ENCODE measurements at places on chromosomes 13 and 19. TPM values are rescaled to one million over a fixed set of nuclear protein-coding genes. Genes with fewer than 3 reads are reported as not detected.

DNA sequence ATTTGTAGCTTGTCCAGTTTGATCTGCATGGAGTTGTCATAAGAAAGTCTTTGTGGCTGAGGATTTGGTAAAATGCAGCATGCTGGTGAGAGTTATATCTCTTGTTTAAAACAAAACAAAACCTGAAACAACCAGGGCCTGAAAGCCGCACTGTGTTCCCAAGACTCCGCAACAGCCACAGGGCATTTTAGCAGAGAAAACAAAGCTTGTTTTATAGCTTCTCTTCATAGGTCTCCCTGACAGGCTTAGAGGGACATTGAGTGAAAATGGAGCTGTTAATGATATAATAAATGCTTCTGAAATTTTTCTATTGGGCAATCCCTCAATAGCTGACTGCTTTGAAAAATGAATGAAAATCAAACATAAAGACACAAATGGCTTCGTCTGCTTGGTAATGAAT is 148.7 kb upstream of the RNF113B start:
- H3K4me1 ChIP-seq = no peaks in the 10 kb centered on the region
- peaks cover 7% of the 10 kb centered on the region for H3K27me3 ChIP-seq
- H3K4me3 ChIP-seq = no peak overlapping the region

GRCh38 chr19:47756953-47757608 is 11.7 kb downstream of the NOP53 start:
- H3K4me1 ChIP-seq = peaks cover 2% of the 10 kb centered on the region
- no peak for DNase-seq

DNA sequence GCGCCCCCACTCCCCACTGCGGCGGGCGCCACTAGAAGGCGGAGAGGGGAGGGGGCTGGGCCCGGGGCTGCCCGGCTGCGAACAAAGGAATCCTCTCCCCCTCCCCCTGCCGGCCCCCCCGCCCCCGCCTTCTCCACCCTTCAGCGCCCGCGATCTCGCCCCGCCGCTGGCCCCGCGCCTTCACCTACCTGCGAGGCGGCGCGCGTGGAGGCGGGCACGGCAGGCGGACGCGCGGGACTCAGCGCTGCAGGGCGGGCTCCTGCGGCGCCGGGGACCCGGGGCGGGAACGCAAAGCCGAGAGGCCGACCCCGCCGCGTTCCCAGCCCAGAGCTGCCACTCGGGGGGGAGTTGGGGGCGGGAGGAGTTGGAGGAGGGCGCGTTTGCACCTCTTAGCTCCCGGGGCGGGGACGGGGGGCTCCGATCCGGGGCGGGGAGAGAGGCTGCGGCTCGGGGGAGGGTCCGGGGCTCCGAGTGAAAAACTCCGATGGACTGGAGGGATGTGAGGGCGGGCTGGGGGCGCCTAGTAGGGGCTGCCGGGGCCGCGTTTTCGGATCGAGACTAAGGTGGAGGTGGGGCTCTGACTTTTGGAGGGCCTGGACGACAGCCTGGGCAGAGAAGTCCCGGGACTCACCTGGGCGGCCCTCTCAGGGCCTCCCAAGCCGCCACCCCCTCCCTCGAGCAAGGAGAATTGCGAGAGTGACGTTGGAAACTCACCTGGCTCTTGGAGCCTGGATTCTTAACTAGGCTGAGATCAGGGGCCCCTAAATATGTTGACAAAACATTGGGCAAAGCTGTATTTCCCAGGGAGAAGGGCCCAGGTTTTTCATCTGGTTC is at the start of gene FBN3:
Gene FBN3 (minus strand): TSS at position 332 of the 834 bp plus-strand sequence. CDS start 2,112 bp downstream, outside the sequence.
- peaks cover 5% of the 10 kb centered on the region for H3K4me1 ChIP-seq
- H3K27ac ChIP-seq = no peak within 1 kb of the TSS
- no peaks in the 10 kb centered on the region for H3K36me3 ChIP-seq
- H3K4me3 ChIP-seq = no peak within 1 kb of the TSS
- peaks cover 52% of the 10 kb centered on the region for H3K27me3 ChIP-seq

DNA sequence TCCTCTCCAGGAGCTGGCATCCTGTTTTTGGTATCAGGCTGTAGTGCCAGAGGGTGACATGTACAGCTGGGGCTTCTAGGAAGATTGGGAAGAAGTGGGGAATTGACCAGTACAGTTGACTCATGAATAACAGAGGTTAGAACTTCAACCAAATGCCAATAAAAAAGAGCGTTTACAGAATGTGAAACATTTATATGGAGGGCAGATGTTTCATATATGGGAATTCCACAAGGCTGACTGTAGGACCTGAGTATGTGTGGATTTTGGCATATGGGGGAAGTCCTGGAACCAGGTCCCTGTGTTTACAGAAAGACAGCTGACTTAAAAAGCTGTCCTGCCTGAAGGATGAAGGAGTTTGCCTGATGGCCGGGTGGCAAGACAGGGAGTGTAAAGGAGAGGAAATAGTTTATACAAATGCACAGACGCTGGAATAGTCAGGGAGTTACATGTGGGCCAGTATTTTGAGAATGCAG is 5.2 kb downstream of the CHAMP1 start:
- peaks cover 65% of the 10 kb centered on the region for H3K4me1 ChIP-seq
- H3K4me3 ChIP-seq = no peak overlapping the region
- peaks cover 57% of the 10 kb centered on the region for H3K36me3 ChIP-seq
- no peak for DNase-seq

GRCh38 chr13:39016787-39017186 is 21.1 kb downstream of the PROSER1 start:
- no peaks in the 10 kb centered on the region for H3K27me3 ChIP-seq
- peak; percentile 34 for DNase-seq
- H3K4me1 ChIP-seq = peaks cover 17% of the 10 kb centered on the region
- peaks cover 57% of the 10 kb centered on the region for H3K36me3 ChIP-seq
- no peak overlapping the region for H3K27ac ChIP-seq
- no peak overlapping the region for H3K4me3 ChIP-seq

DNA sequence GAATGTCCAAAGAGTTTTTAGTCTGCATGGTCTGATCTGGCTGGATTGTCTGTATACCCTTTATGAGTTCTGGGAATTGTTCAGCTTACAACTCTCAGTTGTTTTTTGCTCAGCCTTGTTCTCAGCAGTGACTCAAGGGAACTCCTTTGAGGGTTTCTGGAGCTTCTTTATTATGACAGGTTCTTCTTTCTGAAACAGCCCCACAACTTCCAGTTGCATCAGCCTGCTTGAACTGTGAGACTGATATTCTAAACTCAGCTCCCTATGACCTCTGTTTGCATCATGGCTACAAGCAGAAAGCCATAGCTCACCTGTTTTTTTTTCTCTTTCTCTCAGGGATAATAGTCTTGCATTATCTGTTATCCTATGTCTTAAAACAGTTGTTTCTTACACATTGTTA is 85.0 kb downstream of the TDRD3 start:
- no peak overlapping the region for H3K27ac ChIP-seq
- no peak overlapping the region for H3K4me3 ChIP-seq
- H3K4me1 ChIP-seq = no peaks in the 10 kb centered on the region
- no peaks in the 10 kb centered on the region for H3K27me3 ChIP-seq
- H3K36me3 ChIP-seq = peaks cover 29% of the 10 kb centered on the region
- DNase-seq = no peak

- peak; percentile 26 for DNase-seq
- H3K27ac ChIP-seq = no peak overlapping the region
- no peaks in the 10 kb centered on the region for H3K36me3 ChIP-seq
- no peaks in the 10 kb centered on the region for H3K27me3 ChIP-seq
Observed at GRCh38 chr13:99614465-99614885, 113.2 kb downstream of the TM9SF2 start.

- no peaks in the 10 kb centered on the region for H3K27me3 ChIP-seq
- H3K27ac ChIP-seq = no peak overlapping the region
- no peaks in the 10 kb centered on the region for H3K36me3 ChIP-seq
- H3K4me3 ChIP-seq = no peak overlapping the region
Observed at GRCh38 chr13:108056278-108056677, 159.1 kb downstream of the LIG4 start.

GRCh38 chr13:29239653-29240525 is 355.6 kb downstream of the SLC7A1 start:
- H3K4me3 ChIP-seq = no peak overlapping the region
- H3K36me3 ChIP-seq = no peaks in the 10 kb centered on the region
- H3K4me1 ChIP-seq = no peaks in the 10 kb centered on the region
- H3K27ac ChIP-seq = no peak overlapping the region

GRCh38 chr13:50033725-50034124 is 18.5 kb downstream of the KCNRG start:
- H3K4me3 ChIP-seq = no peak overlapping the region
- H3K27me3 ChIP-seq = no peaks in the 10 kb centered on the region
- peaks cover 16% of the 10 kb centered on the region for H3K36me3 ChIP-seq
- H3K4me1 ChIP-seq = peaks cover 3% of the 10 kb centered on the region
- DNase-seq = no peak

DNA sequence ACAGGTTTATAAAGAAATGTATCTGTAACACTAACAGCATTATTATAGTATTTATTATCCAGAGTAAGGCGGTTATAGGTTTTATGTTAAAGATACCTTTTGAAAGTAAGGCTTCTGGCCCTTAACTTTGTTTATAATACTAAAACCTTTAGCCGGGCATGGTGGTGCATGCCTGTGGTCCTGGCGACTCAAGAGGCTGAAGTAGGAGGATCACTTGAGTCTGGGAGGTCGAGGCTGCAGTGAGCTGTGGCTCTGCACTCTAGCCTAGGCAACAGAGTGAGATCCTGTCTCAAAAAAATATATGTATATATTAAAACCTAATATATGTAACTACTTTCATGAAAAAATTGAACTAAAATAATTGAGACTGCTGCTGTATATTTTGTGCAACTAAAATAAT is 98.7 kb upstream of the KLF5 start:
- DNase-seq = no peak
- no peak overlapping the region for H3K4me3 ChIP-seq
- H3K4me1 ChIP-seq = no peaks in the 10 kb centered on the region
- H3K27me3 ChIP-seq = no peaks in the 10 kb centered on the region
- no peak overlapping the region for H3K27ac ChIP-seq
- H3K36me3 ChIP-seq = peaks cover 16% of the 10 kb centered on the region

- no peak overlapping the region for H3K4me3 ChIP-seq
- no peak overlapping the region for H3K27ac ChIP-seq
- no peaks in the 10 kb centered on the region for H3K27me3 ChIP-seq
- H3K36me3 ChIP-seq = no peaks in the 10 kb centered on the region
- no peak for DNase-seq
Observed at GRCh38 chr13:32208860-32209259, 106.3 kb downstream of the ZAR1L start.

DNA sequence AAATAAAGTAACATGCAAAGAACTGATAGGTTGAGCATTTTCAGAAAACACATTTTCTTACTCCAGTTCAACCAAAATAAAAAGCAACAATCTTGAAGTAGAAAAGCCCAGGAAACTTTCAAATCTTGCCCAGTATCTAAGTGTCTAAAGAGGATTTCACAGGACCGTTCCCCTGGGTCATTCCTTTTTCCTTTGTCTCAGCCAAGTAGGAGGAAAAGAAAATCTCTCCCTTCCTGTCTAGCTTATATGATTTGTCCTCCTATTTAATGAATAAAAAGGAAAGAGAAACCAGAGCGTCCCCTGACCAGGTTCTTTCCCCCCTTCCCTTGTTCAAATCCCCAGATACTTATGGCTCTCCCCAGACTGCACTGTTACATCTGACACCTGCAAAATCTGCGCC is 248.0 kb downstream of the KCTD12 start:
- no peak overlapping the region for H3K27ac ChIP-seq
- peaks cover 2% of the 10 kb centered on the region for H3K27me3 ChIP-seq
- H3K4me3 ChIP-seq = no peak overlapping the region
- no peak for DNase-seq
- H3K36me3 ChIP-seq = no peaks in the 10 kb centered on the region

DNA sequence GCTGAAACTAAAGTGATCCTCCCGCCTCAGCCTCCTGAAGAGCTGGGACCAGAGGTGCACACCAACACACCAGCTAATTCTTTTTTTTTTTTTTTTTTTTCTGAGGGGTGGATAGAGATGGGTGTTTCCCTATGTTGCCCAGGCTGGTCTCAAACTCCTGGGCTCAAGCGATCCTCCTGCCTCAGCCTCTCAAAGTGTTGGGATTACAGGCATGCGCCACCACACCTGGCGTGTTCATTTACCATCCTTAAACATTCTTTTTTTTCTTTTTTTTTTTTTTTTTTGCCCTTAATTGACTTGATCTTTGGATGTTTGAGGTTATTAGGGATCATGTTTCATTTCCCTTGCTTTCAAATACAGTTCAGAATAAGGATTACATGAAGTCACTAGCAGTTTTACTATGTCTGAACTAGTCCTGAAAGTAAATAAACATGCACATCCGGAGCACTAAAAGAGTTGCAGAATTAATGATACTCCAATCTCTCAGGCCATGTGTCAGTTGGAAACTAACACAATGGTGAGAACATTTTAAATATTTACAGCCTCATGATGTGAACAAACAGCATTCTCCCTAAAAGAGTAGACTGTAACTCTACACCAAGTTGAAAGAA is 10.2 kb downstream of the UTP14C start:
- no peaks in the 10 kb centered on the region for H3K4me1 ChIP-seq
- no peak for DNase-seq
- H3K4me3 ChIP-seq = no peak overlapping the region

- peak; percentile 49 for DNase-seq
- H3K4me3 ChIP-seq = no peak overlapping the region
- H3K27me3 ChIP-seq = peaks cover 29% of the 10 kb centered on the region
- H3K36me3 ChIP-seq = no peaks in the 10 kb centered on the region
- no peak overlapping the region for H3K27ac ChIP-seq
Observed at GRCh38 chr19:50669302-50670101, 20.3 kb downstream of the C19orf81 start.

- no peaks in the 10 kb centered on the region for H3K36me3 ChIP-seq
- H3K27ac ChIP-seq = no peak overlapping the region
- H3K4me3 ChIP-seq = no peak overlapping the region
- no peaks in the 10 kb centered on the region for H3K27me3 ChIP-seq
- H3K4me1 ChIP-seq = peaks cover 3% of the 10 kb centered on the region
Observed at GRCh38 chr13:94175076-94175475, 304.4 kb downstream of the DCT start.

DNA sequence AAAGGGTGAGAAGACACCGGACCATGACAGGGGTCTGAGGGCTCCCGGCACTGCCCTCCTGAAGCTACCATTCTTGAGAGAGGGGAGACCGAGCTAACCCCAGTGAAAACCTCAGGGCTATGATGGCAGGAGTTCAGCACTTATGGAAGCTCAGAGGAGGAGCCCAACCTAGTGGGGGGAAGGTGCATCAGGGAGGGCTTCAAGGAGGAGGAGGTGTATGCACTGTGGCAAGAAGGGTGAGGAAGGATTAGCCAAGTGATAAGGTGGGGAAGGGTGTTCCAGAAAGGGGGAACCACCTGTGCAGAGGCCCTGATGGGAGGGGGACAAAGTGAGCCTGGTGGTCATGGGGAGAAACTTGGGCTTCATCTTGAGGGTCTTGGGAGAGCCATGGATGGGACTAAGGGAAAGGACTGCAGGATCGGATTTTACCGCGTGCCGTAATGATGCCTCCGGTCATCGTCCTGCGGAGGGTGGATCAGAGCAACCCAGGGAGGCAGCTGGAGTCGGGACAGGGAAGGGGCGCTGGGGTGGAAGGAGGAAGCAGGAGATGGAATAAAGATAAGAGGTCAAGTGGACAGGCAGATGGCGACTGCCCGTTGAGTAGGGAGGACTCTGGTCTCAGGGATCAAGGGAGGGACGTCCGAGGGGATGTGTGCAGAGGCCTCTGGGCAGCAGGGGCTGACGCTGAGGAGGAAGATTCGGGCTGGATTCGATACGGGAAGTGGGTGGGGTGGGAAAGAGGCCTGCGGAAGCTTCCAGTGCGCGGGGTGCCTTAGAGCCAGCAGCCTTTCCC is 13.3 kb upstream of the PSMD8 start:
- no peak for DNase-seq
- peak overlapping the region; percentile 84 for H3K4me3 ChIP-seq
- H3K27ac ChIP-seq = no peak overlapping the region
- peaks cover 38% of the 10 kb centered on the region for H3K27me3 ChIP-seq

The ZNF829 gene
- 4.3 TPM for total RNA-seq

The LYPD3 gene
- total RNA-seq = 1.0 TPM

The GIPC1 gene
- 40.0 TPM for total RNA-seq

The ING1 gene
- total RNA-seq = 23.0 TPM

The ZNF431 gene
- total RNA-seq = 20.5 TPM

The CERS4 gene
- total RNA-seq = 23.2 TPM

The SCN1B gene
- 0.43 TPM for total RNA-seq

The PRX gene
- total RNA-seq = 1.5 TPM

The NLRP12 gene
- 0.08 TPM for total RNA-seq

The KL gene
- 0.05 TPM for total RNA-seq

The TMIGD2 gene
- total RNA-seq = 2.6 TPM

The NBEA gene
- 0.20 TPM for total RNA-seq
